ENCODE measurements at places on chromosomes 1 and 21.

- no peak for DNase-seq
Observed at GRCh38 chr1:84842748-84843231, 50.2 kb downstream of the LPAR3 start.

GRCh38 chr1:48338257-48338656, 115.7 kb downstream of the SLC5A9 start:
- no peak for DNase-seq

DNA sequence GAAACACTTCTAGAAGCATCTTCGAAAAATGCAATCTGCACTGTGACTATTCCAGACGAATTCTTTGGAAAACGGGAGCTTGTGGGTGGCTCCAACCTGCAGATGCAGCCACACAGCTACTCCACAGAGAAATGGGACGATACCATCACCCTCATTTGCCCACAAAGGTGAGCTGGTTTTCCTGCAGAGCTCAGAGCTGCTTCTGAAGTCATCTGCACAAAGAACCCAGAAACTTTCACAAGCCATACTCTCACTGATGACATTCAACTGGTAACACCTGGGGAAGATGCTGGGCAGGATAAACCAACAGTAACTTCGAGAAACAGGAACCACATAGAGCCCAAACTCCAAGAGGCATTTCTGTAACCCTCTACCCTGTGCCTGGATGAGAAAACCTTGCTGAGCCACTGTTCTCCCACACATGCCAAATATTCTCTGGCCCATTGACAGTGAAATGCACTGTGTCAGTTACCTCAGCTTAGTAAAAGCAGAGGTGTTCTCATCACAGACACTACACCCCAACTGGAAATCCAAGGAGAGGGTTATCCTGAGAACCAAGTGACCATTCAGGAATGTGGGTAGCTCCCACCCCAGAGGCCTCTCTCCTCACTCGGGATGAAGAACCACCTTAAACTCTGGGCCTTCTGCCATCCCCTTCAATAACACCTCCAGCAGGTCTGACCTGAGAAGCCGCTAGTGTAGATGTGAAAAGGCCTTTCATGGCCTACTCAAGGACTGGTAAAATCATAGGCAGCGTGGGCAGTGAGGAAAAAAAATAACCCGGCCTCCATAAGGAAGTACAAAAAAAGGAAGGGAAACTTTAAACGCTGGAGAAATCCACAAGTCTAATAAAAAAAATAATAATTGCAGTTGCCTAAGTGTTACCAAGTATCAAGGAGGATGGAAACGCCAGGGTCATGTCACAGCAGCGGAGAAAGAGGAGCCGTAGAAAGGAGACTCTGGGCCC, 56.7 kb downstream of the HSF2BP start:
- no peak for DNase-seq

DNA sequence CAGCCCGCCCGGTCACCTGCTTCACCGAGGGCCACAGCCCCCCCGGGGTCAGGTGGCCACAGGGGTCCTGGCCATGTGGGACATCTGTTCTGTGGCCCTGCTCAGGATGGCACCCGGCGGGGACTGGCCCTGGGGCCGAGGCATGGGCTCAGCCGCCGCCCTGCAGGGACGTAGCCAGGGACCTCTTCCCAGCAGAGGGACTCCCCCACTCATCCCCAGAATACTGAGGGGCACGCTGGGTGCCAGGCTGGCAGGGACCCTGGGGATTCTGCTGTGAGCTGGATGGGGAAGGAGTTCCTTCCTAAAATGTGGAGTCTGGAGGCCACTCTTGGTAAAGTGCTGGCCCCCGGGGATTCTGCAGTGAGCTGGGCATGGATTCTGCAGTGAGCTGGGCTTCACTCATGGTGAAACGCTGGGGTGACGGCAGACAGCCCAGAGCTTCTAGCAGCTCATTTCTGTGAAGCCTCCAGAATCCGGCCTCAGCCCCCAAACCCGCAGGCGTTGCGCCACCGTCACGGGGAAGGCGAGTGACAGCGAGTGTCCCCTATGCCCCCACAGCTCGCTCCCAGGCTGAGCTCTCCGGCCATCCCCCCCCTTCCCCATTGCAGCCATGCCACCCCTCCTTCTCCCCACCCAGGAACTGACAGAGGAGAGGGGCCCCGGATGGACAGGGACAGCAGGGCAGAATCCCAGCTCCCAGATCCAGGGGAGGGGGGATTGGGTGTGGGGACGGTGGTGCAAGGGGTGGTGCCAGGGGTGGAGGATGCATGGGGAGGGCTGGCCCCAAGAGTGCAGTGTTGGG, 1.4 kb downstream of the ITGB2 start:
- no peak for DNase-seq

DNA sequence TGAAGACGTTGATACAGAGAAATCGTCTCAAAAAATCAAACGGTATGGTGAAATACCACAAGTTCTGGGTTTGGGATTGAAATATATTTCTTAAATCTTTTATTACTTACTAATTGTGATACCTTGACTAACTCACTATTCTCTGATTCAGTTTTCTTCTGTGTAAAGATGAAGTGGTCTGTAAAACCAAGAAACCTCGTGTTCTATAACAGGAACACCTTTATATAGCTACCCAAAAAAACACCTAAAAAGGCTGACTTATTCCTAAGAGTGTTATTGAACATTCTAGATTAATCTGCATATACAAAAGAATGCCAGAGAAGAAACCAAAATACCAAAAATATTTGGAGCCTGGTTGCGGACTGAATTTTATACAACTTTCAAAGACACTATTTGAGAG, 721 bp downstream of the LRRIQ3 start:
- no peak for DNase-seq

- no peak for DNase-seq
Observed at GRCh38 chr21:45018131-45019075, 56.0 kb upstream of the ADARB1 start.

GRCh38 chr1:170864876-170865538, 70.3 kb upstream of the MROH9 start:
- DNase-seq: no peak

- DNase-seq: no peak
Observed at GRCh38 chr1:154746622-154747299, 123.3 kb downstream of the KCNN3 start.

DNA sequence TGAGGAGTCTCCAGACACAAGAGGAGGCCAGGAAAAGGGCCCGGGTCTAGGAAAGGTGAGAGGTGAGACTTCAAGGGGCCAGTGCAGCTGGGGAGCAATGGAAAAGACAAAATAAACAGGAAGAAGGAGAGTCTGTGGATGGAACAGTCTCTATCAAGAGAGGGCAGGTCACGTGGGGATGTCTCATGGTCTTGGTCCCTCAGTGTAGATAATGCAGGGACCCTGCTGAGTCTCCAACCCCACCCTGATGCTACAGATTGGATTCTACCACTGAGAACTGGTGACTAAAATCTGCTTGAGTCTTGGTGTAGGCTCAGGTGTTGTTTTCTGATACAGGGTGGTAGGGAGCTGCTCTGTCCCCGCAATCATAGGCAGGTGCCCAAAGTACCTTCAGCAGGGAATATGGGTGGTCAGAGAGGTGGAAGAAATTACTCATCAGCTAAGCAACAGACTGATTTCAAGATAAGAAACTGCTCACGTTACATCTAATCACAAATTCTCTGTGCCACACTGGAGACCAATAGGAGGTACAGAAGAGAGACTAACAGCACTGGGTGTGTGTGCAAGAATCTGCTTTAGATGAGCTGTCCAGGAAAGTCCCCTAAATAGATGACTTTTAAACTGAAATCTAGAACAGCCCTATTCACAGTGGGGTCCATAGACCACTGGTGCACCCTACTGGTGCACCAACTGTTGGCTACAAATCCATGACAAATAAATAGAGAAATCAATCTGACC, 101.5 kb upstream of the TLR5 start:
- no peak for DNase-seq

DNA sequence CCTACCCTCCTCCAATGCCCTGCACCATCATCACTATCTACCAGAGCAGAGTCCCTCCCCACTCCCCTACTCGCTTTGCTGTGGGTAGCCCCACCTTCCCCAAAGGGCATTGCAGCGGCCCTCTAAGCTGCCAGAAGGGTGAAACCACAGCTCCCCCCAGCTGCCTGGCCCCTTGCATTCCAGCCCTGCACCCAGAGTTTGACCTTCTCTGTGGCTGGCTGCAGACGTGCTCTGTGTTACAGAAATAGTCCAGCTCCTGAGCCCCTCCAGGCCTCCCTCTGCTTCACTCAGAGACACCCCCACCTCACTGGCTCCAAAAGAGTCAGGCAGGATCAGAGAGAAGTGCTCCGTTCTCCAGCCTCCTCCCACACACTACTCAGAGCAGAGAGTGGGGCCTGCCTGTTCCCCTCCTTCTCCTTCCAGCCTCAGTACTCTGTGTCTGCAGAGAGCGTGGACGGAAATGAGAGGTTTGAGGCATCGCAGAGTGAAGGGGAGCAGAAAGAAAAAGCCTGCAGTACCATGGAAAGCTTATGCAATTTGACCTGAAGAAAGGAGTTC, 63.2 kb downstream of the PLEKHA6 start:
- DNase-seq: peak; percentile 31

GRCh38 chr1:205569411-205570172, 62.2 kb downstream of the ELK4 start:
- DNase-seq: no peak

All from substantia nigra (tissue), 51 donors.